ENCODE measurements at places on chromosomes 12 and 14.

GRCh38 chr12:69328426-69328825 is 19.8 kb upstream of the LYZ start:
- no peak for DNase-seq

- DNase-seq: no peak
These were observed 178.0 kb downstream of the RPAP3 start for GRCh38 chr12:47527816-47528215.

- DNase-seq: no peak
These were observed at the start of gene SRRM4 for GRCh38 chr12:118981285-118982211. SRRM4 (plus strand) TSS chr12:118981541; CDS start chr12:118981883, 342 bp downstream.

- no peak for DNase-seq
These were observed 136.7 kb downstream of the GPR135 start for GRCh38 chr14:59328454-59328853.

DNA sequence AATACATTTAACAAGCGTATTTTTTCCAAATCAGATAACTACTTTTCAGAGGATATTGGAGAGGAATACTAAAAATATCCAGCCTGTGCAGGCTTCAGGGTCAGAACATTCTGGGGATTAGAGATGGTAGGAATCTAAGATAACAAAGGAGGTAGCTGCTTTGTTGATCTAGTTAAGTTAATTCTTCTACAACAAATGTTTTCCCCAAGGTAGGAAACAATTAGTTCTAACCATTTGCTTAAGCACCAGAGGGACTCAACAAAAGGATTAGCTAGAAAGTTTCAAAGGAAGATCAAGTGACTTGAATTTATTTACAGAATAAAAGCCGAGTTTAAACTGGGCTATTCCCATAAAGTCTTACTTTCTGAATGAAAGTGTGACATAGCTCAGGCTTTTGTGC is 524.2 kb downstream of the TMTC2 start:
- no peak for DNase-seq

DNA sequence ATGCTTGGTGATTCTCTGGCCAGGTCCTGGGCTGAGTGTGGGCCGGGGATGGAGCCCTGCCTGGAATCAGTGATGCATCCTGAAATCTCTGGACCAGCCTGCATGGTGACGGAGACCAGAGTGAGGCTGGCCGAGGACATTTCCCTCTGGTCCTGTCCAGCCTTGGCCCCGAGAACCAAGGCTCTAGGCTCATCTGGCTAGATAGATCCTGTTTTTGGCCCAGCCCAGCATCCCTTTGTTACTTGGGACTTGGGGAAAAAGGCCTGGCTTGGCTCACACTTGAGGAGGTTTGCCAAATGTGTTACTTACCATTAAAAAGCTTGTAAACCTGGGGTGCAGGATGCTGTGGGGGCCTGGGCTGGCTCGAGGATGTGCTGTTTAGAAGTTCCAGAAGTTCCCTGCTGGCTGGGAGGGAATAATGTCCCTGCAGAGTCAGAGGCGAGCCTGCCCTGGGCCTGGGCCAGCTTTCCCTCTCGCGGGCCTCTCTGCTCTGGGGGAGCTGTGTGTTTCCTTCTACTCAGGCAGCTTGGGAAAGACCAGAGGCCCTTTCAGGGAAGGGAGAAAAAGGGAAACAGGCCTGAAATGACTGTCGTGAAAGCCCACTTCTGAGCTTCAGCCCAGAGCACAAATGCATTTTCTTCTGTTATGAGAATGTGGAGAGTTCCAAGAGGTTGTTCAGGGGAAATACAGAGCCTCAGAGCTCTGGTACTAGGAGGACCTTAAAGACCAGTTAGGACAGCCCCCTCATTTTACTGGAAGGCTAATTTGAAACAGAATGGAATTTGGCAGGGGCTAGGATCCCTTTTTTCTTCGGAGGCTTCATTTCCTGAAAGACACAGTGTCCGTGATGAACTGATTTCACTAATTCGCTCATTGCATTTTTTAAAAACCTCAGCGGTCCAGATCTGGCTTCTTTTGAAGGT is 47.2 kb upstream of the CTDSP2 start:
- no peak for DNase-seq
